ENCODE measurements at places on chromosomes 3 and 15.

- no peak for DNase-seq
Observed at GRCh38 chr3:138012526-138012925, 2.6 kb downstream of the CLDN18 start.

DNA sequence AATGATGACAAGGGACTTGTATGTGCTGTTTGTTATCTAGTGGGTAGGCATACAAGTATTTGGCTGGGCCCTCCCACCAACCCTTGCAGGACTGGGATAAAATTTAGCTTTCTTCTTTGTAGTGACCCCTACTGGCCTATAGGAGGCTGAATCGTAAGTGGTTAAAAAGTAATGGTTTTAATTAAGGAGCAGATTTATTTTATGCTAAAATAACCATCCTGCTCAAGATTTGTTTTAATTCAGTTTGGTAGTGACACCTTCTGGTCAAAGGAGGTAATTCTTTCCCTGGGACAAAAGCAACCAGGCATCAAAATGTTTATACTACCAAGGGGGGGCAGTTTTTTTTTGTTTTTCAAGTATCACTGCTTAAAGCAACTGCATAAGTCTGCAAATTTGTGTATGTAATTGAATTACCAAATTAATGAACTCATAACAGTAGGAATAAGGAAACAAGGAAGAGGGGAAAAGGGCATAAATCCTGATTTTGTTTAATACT is 70.7 kb downstream of the TOP2B start:
- DNase-seq: peak; percentile 34

DNA sequence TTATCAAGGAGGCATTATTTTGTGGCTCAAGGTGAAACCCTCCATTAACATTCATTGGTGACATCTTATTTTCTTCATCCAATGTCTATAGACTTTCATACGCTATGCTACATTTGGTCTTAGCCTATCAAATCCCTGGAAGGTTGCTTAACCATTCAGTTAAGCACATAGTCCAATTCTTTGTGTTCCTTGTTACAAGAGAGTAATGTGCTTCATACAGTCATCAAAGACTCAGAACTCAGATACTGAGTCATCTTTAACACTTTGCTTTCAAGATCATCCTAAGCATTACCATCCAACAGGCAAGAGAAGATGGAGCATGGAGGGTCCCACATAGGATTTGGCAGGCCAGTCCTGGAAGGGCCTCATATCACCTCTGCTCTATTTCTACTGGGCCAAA is 1202.1 kb downstream of the ROBO1 start:
- DNase-seq: no peak

GRCh38 chr15:84669726-84670125 is 11.7 kb upstream of the NMB start:
- no peak for DNase-seq

DNA sequence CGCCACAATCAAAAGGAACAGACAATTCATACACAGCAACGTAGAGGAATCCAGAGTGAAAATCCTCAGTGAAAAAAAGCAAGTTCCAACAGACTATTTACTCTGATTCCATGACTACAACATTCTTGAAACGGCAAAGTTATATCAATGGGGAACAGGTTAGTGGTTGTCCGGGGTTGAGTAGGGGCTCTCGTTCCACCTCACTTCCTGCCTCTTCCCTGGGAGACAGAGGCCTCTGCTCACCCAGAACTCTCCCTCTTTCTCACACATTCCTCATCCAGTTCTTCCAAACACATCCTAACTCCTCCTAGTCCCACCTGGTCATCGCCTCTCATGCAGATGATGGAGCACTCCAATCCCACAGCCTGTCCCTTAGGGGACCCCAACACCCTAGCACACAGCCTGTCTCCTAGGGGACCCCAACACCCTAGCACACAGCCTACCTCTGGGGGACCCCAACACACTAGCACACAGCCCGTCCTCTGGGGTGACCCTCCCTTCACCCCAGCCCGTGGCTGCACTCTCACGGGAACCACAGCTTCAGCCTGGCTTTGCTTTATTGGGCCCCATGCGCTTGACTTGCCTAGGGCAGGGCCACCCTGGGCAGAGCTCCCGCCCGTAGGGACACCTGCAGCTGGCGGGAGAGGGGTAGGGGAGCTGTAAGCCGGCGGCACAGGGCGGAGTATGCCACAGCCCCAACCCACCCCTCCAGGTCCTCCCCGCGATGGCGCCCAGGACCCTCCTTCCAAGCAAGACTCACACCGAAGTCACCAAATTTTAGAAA is 5.2 kb downstream of the OCA2 start:
- no peak for DNase-seq

GRCh38 chr3:39291903-39292329 is 12.1 kb upstream of the CX3CR1 start:
- DNase-seq: peak; percentile 24

DNA sequence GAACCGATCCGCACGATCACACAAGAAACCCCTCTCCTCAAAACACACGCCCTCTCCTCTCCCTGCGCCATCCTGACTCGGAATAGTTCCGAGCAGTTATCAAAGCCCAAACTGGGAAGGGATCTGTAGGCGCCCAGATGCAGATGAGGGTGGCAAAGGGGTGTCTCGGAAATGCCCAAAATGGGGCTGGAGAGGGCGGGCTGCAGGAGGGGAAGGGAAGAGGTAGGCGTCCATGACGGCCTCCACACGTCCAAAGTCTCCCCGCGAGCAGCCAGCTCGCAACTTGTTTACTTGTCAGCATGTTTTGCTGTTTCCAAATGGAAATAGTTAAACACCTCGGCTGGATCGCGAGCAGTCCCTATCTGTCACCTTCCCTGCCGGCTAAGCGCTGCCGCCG is 1.5 kb downstream of the NTRK3 start:
- no peak for DNase-seq

GRCh38 chr3:170941551-170941950 is 33.1 kb upstream of the EIF5A2 start:
- DNase-seq: no peak

GRCh38 chr15:81111018-81111417 is 23.1 kb upstream of the CFAP161 start:
- DNase-seq: no peak

DNA sequence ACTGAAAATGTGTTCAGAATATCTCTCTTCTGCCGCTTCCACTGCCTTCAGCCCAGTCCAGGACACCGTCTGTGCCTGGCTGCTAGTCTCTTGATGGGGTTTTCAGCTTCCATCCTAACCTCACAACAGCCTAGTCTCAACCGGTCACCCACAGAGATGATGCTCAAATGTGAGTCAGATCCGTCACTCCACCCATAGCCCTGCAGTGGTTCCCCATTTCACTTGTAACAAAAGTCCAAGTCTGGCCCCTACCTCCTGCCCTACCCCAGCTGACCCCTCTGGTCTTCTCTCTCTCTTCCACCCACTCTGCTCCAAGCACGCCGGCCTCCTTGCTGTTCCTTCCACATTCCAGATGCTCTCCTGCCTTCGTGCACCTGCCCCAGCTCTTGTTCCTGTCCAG is 68.1 kb downstream of the PPARG start:
- no peak for DNase-seq

GRCh38 chr3:99351122-99351521 is 287.3 kb upstream of the COL8A1 start:
- no peak for DNase-seq

DNA sequence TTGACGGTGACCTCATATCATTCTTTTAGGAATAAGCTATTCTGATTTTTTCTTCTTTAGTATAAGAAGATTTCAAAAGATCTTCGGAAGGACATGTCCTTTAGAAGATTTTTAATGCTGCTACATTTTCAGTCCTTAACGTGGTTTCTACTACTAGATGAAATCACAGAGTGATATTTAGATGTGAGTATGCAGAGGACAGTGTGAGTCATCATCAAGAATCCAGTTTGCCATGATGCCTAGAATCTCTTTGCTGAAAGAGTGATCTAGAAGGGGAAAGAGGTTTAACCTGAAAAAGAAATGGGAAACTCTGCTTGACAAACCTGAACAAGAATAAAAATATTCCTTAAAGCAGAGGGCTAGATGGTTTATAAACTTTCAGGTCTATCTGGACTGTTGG is 43.2 kb downstream of the SLC7A14 start:
- DNase-seq: no peak

- no peak for DNase-seq
Observed at GRCh38 chr3:183984749-183985729, 32.6 kb downstream of the ABCC5 start.

- no peak for DNase-seq
Observed at GRCh38 chr15:83943849-83944404, 290.0 kb downstream of the ADAMTSL3 start.

- no peak for DNase-seq
Observed at GRCh38 chr15:31149088-31149505, 47.6 kb upstream of the TRPM1 start.

GRCh38 chr3:171770689-171771620 is 39.3 kb downstream of the PLD1 start:
- DNase-seq: peak; percentile 3

DNA sequence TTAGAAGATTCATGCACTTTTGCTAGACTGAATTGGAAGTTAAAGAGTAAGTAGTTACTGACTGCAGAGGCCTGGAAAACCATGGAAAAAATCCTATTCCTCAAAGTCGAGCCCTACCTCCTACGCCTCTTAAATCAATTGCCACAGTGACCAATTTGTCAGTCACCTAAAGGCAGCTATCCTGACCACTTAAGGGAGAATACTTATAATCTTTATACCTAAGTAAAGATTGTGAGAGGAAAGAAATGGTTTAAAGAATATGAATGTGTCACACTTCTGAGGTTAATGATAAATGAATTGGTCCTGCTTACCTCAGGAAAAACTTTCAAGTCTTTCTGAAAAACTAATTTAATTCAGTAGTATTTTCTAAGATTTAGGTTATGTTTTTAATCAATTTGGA is 42.6 kb downstream of the AGTR1 start:
- no peak for DNase-seq

DNA sequence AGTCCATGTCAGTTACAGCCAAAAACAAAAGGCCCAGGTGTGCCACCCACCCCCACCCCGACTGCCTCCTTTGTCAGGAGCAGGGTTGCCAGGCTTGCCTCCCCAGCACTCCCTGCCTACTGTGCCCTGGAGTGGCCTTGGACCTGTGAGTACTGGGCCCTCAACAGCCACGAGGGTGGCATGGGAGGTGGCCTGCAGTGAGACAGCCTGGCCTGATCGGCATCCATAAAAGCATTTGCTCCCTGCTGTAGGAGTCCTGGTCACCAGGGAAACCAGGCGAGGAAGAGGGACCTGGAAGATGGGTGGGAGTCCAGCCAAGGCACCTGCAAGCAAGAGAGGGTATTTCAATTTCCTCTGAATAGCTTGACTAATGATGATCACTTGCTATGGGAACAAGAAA is 56.4 kb upstream of the KCNMB2 start:
- no peak for DNase-seq

GRCh38 chr3:107111872-107112271 is 265.4 kb upstream of the CCDC54 start:
- DNase-seq: no peak

DNA sequence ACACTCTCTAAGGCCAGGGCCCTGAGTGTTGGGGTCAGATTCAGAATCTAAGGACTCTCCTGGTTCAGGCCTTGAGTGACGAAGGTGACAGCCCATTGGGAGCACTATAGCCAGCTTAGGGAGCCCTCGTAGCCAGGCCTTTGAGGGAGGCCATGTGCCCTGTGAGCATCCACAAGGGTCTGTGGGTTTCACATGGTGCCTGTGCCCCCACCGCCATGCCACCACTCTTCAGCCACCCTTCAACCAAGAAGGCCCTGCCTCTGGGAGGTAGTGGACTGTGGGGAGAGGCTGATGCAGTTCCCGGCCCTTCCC is 37.5 kb downstream of the TSPAN3 start:
- DNase-seq: no peak

GRCh38 chr3:126061301-126062032 is 22.5 kb downstream of the SLC41A3 start:
- DNase-seq: no peak

DNA sequence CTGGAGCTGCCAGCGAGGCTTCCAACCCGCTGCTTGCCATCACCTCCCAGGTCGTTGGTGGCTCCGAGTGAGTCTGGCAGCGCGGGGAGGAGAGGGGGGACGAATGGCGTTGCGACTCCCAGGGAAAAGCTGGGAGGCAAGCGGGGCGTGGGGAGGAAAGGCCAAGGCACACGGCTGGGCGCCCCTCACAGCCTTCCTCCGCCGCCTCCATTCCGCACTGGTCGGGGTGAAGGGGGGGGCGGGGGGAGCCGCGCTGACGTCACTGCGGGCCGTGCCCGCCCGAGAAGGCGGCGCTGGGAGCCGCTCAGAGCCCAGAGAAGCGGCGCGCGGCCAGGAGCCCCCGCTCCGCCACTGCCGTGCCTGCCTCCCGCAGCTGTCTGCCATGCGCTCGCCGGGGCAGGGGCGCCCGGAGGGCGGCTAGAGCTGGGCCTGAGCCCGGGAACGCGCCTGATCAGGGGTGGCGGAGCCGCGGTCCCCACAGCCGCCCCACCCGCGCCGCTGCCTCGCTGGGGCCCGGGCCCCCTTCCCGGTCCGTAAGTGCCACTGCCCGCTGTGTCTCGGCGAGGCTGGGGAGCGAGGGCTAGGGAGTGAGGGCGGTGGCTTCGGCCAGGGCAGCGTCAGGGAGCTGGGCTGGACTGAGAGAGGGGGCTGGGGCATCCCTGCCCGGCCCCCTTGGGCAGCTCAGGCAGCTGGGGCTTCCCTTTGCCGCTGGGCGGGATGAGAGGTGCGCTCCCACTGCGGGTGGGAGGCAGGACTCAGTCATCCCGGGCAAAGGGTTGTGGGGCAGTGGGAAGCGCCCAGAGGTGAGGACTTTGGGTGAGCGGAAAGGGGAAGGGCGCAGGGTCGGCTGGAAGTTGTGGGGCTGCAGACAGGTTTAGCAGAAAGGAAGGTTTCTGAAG is 27.8 kb upstream of the POLG start:
- DNase-seq: no peak

GRCh38 chr3:42822828-42823227 is 13.6 kb downstream of the ACKR2 start:
- DNase-seq: no peak

DNA sequence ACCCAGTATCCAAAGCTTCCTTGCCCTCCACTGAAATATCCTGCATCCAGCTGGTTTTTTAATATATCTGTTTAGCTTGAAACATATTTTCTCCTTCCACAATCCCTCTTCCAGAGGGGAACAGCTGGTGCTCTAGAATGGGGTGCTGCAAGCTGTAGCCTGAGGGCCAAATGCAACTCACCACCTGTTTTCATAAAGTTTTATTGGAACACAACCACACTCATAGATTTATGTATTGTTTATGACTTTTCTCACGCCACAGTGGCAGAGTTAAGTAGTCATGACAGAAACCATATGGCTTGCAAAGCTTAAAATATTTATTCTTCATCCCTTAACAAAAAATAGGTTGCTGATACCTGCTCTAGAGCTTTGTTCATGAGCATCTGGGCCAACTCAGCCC is 298.7 kb downstream of the CLSTN2 start:
- DNase-seq: no peak

DNA sequence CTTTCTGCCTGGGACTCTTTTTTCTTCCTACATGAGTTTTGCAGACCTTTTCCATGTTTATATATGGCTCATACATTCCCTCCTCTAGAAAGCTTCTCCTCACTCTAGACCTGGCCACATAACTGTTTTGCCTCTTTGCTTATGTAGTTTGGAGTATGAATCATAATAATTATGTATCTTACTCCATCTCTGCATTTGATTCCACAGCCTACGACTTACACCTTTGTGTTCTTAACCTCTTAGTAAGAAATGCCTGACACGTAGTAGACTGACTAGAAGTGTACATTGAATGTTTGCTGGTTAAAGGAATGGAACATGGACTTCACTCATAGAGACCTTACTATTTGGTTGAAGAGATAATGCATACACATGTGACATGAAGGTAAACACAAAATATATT is 56.4 kb downstream of the MBNL1 start:
- DNase-seq: no peak

Measured in CMK (cell line).